ENCODE measurements at places on chromosomes 7 and 10.

- DNase-seq = no peak
Measured at GRCh38 chr10:133270204-133270603, 6.5 kb downstream of the ADAM8 start.

- DNase-seq = no peak
Measured at GRCh38 chr10:78039743-78040142, 6.1 kb downstream of the RPS24 start.

- DNase-seq = peak; percentile 7
Measured at GRCh38 chr10:22534849-22535604, 179.4 kb downstream of the PIP4K2A start.

DNA sequence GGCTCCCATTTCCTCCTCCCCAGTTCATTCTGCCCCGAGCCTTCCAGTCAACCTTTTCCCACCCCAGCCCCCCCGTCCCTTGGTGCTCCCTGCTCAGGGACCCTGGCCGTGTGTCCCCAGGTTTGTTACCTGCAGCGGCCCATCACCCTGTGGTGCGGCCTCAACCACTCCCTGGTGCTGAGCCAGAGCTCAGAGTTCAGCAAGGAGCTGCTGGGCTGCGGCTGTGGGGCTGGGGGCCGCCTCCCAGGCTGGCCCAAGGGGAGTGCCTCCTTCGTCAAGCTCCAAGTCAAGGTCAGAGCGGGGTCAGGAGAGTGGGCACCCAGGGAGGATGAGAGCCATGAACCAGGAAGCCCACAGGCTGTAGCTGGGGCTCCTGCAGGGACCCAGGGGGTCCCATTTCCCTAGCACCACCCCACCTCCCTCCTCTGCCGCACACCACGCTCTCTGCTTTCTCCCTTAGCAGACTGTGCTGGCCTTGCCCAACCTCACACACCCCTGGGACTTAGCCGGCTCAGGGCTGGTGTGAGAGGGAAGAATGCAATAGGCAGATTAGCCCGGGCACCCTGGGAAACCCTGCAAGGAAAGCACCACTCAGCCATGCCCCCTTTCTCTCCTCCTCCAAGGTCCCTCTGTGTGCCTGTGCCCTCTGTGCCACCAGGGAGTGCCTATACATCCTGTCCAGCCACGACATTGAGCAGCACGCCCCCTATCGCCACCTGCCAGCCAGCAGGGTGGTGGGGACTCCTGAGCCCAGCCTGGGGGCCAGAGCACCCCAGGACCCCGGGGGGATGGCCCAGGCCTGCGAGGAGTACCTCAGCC lies 2.0 kb upstream of the PCOLCE start:
- no peak for DNase-seq

Measured in fibroblast of upper back skin (primary cell).